Fibroblast of skin of back (primary cell): ENCODE measurements at places on chromosomes 6 and 20.

DNA sequence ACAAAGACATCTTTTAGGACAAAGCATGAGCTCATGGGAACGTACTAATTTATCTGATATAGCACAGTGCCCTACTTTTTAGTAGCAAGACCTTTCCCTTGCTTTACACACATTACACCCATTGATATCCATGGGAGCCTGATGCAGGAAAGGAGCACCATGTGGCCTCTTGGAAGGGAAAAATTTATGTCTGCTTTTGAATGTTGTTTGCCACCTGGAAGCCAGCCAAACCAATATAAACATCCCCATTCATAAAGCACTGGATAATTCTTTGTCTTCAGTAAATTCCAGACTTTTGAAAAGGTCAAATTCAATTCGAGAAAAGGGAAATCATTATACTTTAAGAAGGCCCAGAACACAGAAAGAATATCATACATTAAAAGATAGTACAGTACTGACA lies 152.3 kb upstream of the BEND6 start:
- DNase-seq = peak; percentile 49

- peak; percentile 50 for DNase-seq
Observed at GRCh38 chr6:64012351-64013001, 376.9 kb downstream of the PHF3 start.

- no peak for DNase-seq
Observed at GRCh38 chr6:166952567-166953486, 3.5 kb downstream of the RNASET2 start.

- DNase-seq = no peak
Observed at GRCh38 chr6:112038268-112038667, 15.6 kb upstream of the CCN6 start.

DNA sequence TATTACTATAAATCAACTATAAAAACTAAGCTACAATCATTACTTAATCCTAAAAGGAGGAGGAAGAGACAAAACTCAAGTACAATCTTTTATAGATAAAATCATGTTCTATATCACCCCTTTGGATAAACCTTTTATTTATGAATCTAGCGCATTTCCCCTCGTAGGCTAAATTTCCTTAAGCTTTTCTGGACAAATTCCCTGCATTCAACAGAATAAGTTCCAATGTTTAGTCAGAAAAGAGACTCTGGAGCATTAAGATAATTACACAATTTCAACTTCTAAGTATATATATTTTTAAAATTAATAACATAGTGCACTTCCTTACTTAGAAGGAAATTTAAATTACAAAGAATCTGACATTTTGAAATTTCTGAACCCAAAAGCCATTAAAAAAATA lies 37.9 kb downstream of the ATXN1 start:
- DNase-seq = no peak

DNA sequence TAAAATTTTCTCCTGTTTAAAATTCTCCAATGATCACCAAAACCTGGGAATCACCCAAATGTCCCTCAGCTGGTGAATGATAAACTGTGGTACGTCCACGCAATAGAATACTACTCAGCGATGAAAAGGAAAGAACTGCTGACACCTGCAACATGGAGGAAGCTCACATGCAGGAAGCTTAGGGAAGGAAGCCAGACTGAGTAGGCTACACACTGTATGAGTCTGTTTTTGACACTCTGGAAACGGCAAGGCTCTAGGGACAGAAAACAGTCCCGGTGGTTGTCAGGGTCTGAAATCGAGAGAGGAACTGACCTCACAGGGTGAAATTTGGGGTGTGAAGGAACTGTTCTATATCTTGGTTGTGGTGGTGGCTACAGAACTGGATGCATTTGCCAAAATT lies 25.2 kb upstream of the TLDC2 start:
- no peak for DNase-seq

- no peak for DNase-seq
Observed at GRCh38 chr6:134564705-134565104, 246.8 kb upstream of the SGK1 start.

- DNase-seq = no peak
Observed at GRCh38 chr6:167546611-167547327, 221.9 kb downstream of the TTLL2 start.

DNA sequence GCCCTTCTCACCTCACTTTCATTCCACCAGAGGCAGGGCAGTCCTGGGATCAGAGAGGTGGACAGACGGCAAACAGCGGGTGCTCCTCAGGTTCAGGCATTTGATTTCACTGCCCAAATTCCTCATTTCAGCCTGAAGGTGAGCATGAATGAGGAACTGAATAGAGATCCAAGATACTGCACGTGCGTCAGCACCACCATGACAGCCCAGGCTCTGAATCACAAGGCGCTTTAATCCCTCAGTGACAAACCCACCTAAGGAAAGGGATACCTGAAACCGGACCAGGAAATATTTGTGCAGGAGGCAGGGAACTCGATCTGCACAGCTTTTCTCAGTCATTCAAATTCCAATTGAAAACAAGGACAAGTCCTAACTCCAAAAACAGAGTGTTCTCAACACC lies 174.8 kb upstream of the HEY2 start:
- DNase-seq = no peak

DNA sequence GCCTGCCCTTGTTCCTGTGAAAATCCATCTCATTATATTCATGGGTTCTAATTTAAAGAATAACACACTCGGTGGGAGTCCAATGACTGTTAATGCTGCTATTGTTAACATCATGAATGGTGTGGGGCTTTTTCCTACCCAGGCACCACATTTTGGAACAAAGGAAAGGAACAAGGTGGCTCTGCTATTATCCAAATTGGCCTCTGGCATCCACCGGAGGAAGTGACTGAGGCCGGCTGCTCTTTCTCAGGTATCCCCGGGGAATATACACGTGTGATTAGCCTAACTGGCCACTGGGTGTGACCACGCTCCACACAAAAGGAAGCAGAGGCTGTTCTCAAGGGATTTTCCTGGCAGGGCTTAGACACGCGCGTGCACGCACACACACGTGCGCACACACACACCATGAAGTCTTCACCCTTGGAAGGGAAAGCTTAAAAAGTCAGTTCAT lies 601.2 kb upstream of the ARID1B start:
- DNase-seq = no peak

DNA sequence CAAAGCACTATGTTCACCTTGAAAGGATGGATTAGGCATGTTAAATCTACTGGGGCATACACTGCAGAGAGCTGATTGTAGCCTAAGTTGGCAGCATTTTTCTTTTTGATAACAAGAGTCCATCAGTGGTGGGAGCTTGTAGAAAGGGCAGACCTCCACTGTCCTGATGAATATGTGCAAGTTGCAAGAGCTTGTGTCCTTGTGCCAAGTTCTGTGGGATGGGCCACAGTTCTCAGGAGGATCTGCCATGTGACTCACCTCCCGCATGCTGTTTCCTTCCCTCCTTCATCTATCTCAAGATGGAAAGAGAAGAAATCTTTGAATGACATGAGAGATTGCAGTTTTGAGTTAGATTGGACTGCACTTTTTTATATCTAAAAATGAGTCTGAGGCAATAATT lies 58.3 kb upstream of the GGTLC1 start:
- DNase-seq = no peak

DNA sequence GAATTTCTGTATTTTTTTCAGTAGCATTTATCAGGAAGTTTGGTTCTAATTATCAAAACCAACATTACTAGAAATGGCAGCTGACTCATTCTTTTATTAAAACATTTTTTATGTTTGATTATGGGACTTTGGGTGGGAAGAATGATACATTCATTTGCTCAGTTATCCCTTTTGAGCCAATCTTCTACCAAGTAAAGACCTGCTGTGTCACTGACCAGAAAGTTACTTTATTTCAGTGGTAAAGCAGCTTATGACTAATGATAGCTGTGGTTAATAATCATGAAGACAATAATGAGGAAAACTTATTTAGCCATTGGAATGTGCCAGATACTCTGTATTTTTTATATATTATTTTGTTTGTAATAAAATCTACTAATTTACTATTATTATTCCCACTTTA lies 142.3 kb downstream of the FARS2 start:
- peak; percentile 50 for DNase-seq

GRCh38 chr6:123089226-123089625 lies 93.2 kb downstream of the CLVS2 start:
- no peak for DNase-seq

DNA sequence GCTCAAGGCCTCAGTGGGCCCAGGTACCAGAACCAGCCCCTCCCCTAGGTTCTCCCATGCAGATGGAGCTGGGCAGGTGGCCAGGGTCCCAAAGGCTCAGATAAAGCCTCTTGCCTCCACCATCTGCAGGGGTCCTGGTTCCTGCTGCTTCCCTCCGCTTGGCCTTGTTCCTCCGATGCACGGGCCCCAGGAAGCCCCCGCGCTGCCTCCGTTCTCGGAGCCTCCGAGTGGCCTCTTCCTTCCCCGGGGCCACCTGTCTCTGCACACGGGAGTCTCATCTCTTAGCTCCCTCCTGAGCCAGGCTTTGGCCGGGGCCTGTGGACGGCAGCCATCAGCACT lies 1.9 kb upstream of the PTK6 start:
- no peak for DNase-seq

DNA sequence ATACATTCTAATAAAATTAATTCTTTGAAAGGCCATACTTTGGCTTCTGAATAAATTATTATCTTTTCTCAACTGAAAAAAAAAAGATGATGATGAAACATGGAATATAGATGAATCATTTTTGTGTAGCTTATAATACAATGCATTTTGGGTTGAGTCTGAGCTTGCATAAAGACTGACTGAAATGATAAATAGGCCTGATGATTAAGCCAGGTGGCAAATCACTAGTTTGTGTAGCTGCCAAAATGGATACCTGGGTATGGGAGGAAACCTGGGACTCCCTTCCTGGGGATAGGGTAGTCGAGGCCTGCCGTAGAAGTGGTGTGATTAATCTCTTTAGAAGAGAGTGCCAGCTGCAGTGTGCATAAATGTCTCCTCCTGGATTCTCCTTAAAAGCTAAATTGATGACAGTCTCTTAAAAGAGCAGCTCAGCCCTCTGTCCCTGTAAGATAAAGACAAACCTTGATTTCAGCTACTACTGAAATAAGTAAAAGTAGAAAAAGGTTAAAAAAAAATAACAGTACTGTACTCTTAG lies 275.1 kb downstream of the GRIK2 start:
- no peak for DNase-seq

DNA sequence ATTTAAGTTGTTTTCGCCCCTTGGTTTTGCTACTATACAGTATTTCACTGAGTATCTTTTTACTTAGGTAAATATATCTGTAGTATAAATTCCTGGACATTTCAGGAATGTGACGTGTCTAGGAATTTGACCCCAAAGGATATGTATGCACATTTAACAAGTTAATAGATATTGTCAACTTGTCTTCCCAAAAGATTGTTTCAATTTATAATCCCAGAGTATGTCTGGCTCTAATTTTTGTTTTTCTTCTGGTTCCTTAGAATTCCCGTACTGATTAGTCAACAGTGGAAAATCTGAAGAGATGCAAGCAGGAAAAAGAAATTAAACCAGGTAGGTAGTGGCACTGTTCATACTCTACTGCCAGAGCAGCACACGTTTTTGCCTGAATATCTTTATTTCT lies 7.2 kb downstream of the PKIG start:
- peak; percentile 56 for DNase-seq

DNA sequence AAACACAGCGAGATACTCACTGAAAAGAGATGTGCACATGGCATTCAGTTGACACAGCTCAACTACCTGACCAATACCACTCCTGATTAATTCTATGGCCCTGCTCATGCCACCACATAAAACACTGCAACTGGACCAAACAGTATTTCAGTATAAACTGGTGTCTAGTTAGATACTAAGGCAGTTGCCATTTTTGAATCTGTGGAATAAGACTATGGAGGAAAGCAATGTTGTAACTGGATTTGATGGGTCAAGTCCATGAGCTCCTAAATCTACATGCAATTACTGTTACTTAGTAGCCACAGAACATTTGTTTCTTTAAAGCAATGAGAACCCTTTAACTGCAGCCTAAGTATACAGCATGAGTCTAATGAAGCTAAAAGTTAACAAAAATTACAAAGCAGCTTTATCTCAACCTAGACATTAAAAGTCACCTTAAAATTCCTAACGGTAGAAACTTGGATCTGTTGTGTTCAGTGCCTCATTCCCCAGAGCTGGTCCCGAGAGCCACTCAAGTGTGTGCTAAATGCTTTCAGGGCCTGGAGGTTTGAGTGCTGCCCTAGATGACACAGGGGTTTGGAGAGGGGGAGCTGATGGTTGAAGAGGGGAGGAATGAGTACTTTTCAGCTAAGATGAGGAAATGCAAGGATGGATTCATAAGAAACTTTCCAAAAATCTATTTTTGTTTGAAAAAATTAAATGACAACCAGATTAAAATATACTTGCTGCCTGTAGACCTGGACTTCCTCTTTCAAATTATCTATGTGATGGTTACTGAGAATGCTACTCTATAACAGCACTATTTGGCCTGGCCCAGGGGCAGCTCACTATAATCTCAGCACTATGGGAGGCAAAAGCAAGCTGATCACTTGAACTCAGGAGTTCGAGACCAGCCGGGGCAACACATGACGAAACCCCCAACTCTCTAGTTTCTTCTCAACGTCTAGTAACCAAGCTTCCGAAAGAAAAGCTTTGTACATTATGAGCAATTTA lies 15.6 kb downstream of the SNX5 start:
- DNase-seq = no peak

- DNase-seq = no peak
Observed at GRCh38 chr6:108884211-108885059, 36.2 kb downstream of the ARMC2 start.

DNA sequence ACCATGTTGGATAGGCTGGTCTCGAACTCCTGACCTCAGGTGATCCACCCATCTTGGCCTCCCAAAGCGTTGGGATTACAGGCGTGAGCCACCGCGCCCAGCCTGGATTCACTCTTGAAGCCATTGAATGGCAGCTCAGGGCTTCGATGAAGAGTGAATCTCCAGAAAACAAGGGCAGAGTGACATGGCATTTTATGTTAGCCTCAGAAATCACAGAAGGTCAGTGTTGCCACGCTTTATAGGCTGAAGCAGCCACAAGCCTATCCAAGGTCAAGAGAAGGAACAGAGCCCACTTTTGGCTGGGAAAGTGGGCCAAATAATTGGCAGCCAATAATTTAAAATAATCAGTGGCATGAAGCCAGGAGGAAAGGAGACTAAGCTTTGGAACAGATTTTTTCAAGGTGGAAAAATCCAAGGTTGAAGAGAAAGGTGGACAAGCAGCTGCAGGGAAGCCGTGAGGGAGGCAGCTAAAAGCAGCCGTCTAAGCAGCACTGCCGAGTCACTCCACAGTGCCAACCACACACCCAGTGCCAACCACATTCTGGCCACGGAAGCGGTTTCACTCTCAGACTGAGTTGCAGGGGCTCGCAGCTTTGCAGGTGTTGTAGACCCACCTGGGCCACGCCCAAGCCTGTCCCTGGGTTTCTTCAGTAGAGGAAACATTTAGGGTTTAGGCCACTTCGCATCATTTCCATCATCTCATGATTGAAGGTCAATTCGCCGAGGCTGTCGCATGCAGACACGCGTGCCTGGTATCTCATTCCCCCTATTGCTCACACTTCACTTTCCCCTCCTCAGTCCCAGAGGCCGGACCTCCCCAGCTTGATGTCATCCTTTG lies 17.4 kb upstream of the AVP start:
- no peak for DNase-seq

- no peak for DNase-seq
Observed at GRCh38 chr6:140855520-140855919, 1277.2 kb upstream of the GJE1 start.

GRCh38 chr6:341914-342831 lies 49.4 kb upstream of the IRF4 start:
- no peak for DNase-seq
